ENCODE measurements at places on chromosomes 13 and 19.

- DNase-seq: no peak
These were observed 5.1 kb upstream of the ZNF77 start for GRCh38 chr19:2949939-2950285.

DNA sequence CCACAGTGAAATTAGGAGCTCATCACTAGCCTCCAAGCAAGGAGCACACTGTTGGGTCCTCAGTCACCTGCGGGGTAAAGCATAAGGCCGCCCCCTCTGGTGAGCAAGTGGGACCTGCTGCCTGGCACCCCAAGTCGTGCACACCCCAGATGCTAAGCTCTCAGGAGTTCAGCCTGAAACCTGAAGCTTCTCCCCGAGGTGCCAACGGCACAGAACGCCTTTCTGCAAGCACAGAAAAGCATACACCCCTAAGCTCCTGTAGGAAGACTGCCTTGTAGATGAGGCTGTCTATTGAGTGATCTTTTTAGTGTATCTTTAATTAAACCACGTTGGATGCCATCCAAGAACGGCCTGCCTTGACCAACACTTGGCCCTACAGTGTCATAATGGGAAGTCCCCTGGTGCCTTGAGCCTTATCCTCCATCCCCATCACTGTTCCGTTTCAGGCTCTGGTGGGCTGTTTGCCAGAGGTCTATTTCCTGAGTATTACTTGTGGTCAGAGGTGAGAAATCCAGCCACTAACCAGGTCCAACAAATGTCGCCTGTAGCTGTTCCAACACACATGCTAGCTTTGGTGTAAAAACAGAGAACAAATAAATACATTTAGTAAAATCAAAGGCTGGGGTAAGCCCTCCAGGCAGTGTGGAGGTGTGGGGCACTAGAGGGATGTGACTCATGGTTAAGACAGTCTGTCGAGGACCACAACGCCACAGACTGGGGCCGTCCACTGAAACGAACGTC, 44.8 kb downstream of the C13orf42 start:
- no peak for DNase-seq

DNA sequence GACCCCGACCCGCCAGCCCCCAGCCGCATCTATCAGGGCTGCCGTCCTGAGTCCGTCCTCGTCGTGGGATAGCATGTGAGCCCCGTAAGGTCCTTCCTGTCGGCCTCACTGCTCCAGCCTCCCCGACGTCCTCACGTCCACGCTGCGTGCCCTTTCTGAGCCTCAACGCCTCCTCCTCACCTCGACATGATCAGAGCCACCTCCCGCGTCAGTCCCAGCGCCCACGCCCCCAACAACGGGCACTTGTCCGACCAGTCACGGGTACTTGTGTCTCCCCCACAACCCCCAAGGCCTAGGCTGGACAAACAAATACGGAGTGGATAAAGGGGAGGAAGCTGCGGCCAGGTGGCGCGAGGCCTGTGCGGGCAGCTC, 665 bp downstream of the ZNF497 start:
- DNase-seq: no peak

- DNase-seq: peak; percentile 95
These were observed at the start of gene PTOV1 for GRCh38 chr19:49850487-49851342. Gene PTOV1, plus strand, starts transcription at chr19:49851159.

DNA sequence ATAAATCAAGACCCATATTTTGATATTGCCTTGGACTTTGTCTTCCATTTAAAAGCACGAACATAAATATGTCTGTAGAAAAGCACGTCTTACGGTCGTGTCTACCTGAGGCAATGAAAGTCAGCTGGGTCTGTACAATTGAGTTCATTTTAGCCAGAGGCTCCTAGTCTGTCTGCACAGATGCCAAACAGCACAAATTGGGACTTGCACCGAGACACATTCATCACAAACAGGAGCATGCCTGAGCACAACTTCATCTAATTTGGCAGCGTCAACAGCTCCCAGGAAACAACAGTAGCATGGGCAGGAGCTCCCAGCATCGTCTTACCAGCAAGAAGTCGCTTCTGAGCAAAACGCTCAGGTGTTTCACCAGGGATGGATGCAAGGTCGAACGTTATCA, 687.0 kb downstream of the EFNB2 start:
- DNase-seq: peak; percentile 19

DNA sequence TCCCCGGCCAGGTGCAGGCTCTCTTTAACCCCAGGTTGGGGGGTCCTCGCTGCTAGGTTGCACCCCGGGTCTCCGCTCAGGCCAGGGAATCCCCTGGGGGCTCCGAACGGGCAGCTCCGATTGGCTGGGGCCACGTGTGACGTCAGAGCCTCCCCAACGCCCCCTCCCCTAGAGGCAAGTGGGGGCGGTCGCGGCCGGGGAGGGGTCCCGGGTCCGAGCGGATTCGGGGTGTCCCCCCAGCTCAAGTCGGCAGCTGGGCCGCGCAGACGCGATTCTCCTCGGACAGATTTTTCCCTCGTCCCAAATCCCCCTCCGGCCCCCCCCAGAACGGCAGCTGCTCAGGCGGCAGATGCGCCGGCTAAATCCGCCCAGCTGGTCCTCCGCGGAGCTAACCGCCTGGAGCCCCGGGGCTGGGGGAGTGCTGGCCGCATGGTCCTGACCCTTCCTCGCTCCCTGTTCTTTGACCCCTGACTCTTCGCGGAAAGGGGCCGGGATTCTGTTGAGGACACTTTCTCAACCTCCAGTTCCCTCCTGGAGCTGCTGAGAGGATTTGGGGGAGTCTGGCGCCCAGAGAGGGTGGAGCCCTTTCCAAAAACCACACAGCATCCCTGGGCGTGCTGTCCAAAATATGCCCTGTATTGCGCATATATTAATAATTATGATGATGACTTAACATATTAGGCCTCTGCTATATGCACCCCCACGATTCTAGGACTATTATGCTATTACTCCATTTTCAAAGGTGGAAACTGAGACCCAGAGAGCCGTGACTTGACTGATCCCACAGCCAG, 25.4 kb upstream of the SEMA6B start:
- no peak for DNase-seq

DNA sequence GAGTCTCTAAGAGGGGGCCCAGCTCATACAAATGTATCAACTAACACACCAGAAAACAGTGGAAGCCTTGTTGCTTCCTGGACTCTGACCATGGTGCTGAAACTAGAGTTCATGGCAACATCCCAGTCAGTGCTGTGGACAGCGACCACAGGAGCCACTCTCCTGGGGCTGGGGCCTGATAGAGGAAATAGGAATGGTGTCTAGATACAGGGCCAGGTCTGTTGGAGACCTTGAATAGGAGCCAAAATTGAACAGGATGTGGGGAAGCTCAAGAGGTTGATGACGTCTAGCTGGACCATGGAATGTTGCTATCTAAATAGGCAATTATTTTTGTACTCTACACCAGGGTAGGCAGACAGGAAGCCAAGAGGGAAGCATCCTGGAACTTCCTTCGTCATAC, 21.7 kb downstream of the LILRB4 start:
- DNase-seq: peak; percentile 8
